ENCODE measurements at places on chromosomes 16 and 17.

DNA sequence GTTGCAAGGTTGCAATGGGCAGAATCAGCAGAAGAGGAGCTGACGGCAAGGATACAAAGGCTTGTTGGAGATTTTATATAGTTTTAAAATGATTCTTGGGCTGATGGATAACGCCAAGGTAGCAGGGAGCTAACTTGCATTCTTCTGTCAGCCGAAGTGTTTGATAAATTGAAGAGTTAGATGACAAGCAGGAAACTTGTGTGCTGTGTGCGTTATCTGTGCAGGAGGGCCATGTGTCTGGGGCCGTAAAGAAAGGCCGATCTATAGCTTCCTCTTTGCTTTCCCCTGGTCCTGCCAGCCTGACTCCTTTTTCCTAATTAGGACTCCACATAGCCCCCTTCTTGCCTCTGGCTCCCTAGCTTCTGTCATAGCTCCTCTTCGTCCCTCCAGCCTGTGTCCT, 6.7 kb upstream of the WWOX start:
- no peak for DNase-seq

GRCh38 chr16:27739606-27740357, 189.8 kb downstream of the KATNIP start:
- no peak for DNase-seq

DNA sequence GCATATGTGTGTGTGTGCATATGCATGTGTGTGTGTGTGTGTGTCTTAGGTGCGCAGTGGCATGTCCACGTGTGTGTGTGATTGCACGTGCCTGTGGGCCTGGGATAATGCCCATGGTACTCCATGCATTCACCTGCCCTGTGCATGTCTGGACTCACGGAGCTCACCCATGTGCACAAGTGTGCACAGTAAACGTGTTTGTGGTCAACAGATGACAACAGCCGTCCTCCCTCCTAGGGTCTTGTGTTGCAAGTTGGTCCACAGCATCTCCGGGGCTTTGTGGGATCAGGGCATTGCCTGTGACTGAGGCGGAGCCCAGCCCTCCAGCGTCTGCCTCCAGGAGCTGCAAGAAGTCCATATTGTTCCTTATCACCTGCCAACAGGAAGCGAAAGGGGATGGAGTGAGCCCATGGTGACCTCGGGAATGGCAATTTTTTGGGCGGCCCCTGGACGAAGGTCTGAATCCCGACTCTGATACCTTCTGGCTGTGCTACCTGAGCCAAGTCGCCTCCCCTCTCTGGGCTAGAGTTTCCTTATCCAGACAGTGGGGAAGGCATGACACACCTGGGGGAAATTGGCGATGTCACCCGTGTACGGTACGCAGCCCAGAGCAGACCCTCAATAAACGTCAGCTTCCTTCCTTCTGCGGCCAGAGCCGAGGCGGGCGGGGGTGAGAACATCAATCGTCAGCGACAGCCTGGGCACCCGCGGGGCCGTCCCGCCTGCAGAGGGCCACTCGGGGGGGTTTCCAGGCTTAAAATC, 47.6 kb downstream of the IL21R start:
- DNase-seq: no peak

- no peak for DNase-seq
Observed at GRCh38 chr17:47806913-47807255, 14.7 kb downstream of the OSBPL7 start.

- no peak for DNase-seq
Observed at GRCh38 chr16:79295162-79295561, 305.4 kb downstream of the MAF start.

GRCh38 chr17:77316191-77316641, 175.4 kb downstream of the SEC14L1 start:
- no peak for DNase-seq

DNA sequence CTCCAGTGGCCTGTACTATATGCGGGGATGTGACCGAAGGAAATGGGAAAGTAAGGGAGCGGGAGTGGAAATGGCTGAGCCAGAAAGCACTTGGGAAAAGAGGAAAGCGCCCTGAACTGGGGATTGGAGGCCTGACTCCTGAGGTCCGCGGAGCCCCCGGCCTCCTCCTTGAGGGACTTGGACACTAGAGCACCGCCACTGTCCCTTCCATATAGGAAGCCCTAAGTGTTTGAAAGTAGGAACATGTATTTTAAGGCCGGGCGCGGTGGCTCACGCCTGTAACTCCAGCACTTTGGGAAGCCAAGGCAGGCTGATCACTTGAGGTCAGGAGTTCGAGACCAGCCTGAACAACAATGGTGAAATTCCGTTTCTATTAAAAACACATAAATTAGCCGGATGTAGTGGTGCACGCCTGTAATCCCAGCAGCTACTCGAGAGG, 530 bp upstream of the ZDHHC7 start:
- no peak for DNase-seq
